ENCODE measurements at places on chromosomes 3 and 15.
A peak's percentile ranks its signal among the peaks of the same experiment; 100 is the strongest.

DNA sequence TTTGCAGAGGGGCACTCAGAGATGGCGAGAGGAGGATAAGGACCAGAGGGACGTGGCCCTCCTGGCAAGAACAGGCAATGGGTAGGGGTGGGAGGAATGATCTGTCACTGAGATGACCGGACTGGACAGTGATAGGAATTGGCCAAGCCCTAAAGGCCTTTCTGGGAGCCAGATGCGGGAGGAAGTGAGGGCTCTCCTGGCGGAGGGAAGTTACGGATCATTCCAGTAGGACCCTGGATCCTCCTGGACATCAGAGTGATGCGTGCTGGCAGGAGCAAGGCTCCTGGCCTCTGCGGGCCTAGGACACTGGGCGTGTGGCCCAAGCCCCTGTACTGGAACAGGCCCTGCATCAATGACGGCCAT is 23.4 kb downstream of the KIF7 start:
- no peak for DNase-seq

DNA sequence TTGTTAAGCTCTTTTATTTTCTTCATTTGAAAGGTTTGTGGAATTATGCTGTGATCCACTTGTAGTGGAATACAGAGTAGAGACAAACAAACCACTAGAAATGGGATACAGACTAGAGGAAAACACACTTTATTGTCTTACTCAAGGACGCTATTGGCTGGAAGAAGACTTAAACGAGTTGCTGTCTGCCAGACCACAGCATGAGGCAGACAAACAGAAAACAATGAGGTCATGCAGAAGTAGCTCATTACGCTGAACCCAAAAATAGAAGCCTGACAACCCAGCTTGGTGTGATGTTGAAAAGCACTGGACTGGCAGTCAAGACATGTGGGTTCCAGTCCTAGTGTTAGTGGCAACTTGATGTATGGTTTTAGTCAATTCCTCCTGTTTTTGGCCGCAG is 62.4 kb upstream of the P3H2 start:
- peak; percentile 94 for DNase-seq

GRCh38 chr3:182259579-182259978 is 533.7 kb upstream of the ATP11B start:
- DNase-seq, result peak; percentile 82

GRCh38 chr3:120563356-120564022 is 32.6 kb upstream of the NDUFB4 start:
- DNase-seq, result no peak

GRCh38 chr3:124860599-124860998 is 26.6 kb downstream of the ITGB5 start:
- peak; percentile 98 for DNase-seq

GRCh38 chr15:93223803-93224202 is 134.8 kb upstream of the RGMA start:
- no peak for DNase-seq

DNA sequence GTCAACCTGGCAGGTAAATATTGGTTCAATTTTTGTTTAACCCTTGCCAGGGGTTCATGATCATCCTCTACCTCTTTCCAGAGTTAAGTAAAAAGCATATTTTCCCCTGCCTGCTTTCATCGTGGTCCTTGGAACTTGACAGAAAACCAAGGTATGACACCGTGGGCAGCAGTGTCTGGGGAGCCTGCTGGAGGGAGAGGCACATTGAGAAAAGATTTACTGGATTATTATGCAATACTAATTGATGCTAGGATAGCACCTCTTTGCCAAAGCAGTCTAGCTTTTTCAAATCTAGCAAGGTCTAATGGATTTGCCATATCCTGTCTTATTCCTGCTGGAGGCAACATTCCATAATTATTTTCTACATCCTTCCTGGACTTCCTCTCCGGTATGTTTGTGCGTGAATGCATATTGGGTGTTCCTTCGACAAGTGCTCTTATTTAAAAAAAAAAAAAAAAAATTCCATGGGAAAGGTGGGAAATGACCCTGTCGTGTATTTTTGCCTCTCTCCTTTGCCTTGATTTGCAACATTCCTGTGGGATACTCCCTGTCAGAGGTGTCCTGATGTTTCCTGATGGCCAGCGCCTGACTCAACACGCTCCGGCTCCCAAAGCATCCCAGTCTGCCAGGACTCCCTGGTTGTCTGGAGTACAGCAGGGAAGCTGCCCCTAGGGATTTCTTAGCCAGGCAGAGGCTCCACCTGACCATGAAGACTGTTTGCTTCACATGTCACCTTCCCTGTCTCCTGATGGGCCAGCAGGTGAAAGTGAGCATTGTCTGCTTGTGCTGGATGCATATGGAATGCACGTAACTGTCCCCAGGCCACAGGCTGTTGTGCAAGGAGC is 6.3 kb downstream of the BHLHE40 start:
- peak; percentile 20 for DNase-seq

GRCh38 chr3:58868097-58868779 is 181.6 kb downstream of the CFAP20DC start:
- no peak for DNase-seq

GRCh38 chr3:8968375-8968882 is 5.2 kb upstream of the RAD18 start:
- DNase-seq, result no peak

GRCh38 chr3:5756443-5756842 is 568.9 kb downstream of the EDEM1 start:
- DNase-seq, result no peak

DNA sequence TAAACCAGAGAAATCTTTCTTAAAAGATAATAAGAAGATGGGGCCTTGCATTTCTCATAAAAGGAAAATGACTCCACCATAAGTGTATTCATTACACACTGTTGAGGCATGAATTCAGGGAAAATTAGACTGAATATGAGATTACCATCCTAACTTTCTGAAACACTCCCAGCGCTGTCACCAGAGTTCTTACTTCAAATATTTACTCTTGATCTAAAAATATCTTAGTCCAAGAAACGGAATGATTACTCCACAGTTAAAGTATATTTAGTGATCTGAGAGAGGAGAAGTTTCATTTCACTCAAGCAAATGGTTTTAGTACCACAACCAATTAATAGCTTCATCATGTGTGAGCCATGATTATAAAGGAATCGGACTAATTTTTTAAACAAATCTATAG is 300.3 kb downstream of the ZBTB20 start:
- no peak for DNase-seq

GRCh38 chr15:63255489-63255990 is 21.9 kb upstream of the APH1B start:
- no peak for DNase-seq

DNA sequence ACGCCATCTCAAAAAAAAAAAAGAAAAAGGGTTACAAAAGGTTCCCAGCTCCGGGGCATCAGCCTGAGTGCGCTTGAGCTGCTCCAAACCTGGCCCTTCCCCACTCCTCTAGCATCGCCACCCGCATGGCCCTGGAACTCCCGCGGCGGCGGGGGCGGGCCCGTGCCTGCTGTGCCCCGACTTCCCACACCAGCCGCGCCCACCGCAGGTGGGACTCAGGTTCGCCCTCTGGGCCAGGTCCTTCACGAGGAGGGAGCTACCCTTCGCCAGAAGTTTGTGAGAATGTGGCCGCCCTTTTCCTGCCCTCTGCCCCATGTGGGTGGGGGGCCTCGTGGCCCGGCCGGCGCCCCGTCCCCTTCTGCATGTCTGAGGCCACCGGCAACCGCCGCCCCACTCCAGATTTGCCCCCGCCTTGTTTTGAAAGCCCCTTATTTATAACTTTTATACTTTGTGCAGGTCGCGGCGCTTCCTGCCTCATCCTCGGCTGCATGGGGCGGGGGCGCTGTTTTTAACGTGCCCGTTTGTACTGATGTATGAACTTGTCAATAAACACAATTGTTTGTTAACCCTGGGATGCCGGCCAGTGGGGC is 507 bp upstream of the JMJD7 start:
- no peak for DNase-seq

DNA sequence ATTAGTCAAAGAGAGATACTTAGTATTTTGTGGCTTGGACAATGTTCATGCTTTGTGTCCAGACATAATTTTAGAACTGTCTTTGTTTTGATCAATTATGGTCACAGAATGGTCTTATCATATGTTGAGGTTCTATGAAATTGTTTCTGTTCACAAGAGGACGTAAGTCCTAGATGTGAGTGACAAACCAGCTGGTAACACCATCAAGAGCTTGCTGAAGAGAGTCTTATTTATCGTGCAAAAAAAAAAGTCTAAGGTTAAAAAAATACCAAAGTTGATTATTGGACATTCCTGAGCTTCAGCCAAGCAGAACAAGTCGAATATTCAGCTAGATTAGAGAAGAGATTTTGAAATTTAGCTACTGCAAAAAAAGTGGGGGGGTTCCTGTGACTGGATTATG is 495.9 kb upstream of the NAALADL2 start:
- DNase-seq, result no peak

DNA sequence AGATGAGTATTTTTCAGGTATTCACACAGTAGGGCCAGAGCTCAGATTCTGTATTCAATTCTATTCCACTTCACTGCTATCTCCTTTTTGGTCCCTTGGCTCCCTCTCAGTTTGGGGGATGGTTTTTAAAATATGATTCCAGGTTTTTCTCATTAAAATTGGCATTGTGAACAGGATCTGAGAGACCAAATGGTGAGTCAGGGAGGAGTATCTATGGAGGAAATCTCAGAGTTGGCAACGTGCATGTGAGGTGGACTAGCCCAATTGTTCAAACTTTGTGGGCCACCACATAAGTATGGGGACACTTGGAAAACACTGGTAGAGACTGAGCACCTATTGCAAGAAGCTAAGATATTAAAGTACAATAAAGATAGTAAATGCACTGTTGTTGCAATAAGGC is 53.9 kb upstream of the TTC14 start:
- peak; percentile 27 for DNase-seq

GRCh38 chr15:60006873-60007272 is 2.8 kb downstream of the FOXB1 start:
- no peak for DNase-seq

GRCh38 chr3:4150816-4151215 is 152.4 kb upstream of the SETMAR start:
- no peak for DNase-seq

DNA sequence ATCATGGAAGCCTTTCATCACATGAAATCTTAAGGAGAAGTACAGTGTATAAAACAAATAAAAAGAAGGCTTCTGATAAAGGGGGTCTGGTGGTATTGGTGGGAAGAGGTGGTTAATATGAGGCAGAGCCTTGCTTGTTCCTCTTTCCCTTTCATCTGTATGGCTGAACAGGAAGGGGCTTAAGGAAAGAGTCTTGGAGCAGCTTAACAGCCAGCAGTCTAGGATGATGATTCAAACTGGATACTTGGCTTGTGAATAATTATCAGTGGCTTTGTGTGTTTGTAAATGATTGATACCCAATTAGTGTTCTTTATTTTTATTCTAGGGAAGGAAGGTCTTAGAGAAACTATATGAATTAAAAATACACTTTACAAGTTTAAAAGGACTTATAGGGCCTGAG is 29.1 kb upstream of the TCAIM start:
- DNase-seq, result no peak

GRCh38 chr3:159919873-159920272 is 68.8 kb upstream of the IL12A start:
- DNase-seq, result no peak

DNA sequence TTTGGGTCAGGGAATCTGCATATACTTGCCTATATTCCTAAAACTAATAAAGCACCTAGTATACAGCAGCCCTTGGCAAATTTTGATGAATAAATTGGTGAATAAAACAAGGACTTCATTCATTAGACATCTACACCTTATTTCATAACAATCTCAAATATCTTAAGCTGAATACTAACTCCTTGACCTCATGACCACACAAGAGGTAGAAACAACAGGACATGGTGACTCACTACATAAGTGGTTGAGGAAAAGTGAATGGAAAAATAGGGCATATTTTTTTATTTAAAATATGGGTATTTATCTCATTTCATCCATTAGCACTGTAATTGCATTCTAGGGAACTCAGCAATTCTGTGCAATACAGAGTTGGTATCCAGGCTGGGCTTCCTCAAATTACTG is 7.8 kb upstream of the STAC start:
- DNase-seq, result no peak

DNA sequence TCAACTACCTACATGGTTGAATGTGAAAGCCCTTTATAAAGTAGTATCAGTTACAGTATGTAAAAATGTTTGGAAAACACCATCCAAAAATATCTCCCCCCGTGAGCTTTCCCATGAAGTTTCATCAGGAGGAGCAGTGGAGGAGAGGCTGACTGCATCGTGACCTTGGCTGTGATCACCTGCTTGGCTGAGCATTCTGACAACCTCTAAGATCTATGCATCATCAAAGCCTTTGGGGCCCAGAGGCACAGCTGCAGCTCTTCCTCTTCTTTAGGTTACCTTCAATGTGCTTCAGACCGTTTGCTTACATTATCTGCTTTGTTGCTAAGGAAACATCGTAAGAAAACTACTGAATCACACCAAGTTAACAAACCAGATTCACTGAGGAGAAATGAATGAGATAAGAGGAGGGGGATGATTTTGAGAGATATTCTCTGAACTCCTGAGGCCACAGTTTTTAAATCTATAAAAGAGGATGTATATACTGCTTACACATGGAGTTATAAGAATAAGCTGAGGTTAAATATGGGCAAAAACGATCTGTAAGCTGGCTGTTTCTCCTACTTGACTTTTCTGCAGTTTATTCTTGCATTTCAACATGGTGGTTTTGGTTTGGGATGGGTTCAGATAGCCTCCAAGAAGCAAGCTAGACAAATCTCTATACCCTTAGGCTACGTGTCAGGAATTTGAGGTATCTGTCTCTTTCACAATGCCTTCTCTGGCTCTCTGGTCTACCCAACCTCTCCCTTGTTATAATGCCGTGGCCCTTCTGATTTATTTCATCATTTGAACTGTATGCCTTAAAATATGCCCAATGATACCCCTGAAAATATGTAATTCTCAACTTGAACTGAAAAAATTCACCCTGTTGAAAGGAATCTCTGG is 4.0 kb downstream of the GCSAM start:
- no peak for DNase-seq

- DNase-seq, result no peak
These were observed 44.0 kb downstream of the CCDC54 start for GRCh38 chr3:107421170-107421792.

DNA sequence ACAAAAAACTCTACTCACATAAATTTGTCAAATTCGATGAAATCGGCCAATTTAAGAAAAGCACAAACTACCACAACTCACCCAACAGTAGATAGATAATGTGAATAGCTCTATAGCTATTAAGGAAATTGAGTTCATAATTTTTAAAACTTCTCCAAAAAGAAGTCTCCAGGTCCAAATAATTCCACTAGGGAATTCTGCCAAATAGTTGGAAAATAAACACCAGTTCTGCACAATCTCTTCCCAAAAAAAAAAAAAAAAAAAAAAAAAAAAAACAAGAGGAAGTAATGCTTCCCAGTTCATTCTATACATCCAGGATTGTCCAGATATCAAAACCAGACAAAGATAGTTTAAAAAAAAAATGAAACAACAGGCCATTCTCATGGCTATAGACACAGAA is 164.2 kb downstream of the POLR2M start:
- no peak for DNase-seq

- no peak for DNase-seq
These were observed 78.2 kb downstream of the TAFA4 start for GRCh38 chr3:68854170-68854569.

- DNase-seq, result peak; percentile 23
These were observed 110.5 kb upstream of the GAP43 start for GRCh38 chr3:115512565-115513415.
